Activated CD8-positive, alpha-beta memory T cell treated with anti-CD3 and anti-CD28 coated beads, Interleukin-2, amount 50 U/mL, for 48 hours (primary cell): ENCODE measurements at places on chromosomes 4 and X.

- DNase-seq, result no peak
Observed at GRCh38 chr4:152682143-152682941, 2.5 kb upstream of the TMEM154 start.

DNA sequence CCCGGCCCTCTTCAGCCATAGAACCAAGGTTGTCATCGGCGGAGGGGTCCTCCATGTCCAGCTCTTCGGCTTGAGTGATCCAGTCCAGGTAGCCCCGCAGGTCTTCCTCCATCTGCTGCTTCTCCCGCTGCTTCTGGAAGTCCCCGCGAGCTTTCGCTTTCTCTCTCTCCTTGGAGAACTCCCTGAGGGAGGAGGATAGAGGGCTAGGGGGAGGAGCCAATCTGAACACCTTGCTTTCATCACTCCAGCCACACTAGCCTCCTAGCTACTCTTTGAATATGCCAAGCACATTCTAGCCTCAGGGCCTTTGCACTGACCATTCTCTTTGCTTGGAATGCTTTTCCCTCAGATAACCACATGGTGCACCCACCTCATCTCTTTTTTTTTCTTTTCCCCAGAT is 6.2 kb downstream of the CACNA1F start:
- DNase-seq, result no peak

DNA sequence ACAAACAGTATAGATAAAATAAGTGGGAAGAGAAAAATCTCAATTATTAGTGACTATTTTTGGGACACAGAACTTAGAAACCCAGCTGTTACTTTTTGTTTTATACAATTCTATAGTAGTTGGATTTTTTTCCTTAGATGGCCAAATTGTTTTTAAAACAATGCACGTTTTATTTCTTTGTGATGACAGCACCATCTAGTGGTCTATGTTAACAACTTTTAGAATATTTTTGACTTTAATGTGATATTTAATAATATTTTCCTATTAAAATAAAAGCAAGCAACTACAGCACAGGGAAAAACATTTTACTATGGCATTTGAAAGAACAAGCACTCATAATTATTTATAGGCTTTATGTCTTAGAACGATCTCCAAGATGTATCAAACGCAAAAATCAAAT is 5.6 kb upstream of the SMIM31 start:
- no peak for DNase-seq

DNA sequence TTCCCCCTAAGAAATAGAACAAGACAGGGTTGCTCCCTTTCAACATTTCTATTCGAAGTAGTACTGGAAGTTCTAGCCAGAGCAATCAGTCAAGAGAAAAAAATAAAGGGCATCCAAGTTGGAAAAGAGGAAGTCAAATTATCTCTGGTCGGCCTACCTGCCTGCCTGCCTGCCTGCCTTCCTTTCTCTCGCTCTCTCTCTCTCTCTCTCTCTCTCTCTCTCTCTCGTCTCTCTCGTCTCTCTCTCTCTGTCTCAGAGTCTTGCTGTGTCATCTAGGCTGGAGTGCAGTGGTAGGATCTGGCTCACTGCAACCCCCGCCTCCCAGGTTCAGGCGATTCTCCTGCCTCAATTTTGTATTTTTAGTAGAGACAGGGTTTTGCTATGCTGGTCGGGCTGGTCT is 42.9 kb downstream of the CCKAR start:
- no peak for DNase-seq

DNA sequence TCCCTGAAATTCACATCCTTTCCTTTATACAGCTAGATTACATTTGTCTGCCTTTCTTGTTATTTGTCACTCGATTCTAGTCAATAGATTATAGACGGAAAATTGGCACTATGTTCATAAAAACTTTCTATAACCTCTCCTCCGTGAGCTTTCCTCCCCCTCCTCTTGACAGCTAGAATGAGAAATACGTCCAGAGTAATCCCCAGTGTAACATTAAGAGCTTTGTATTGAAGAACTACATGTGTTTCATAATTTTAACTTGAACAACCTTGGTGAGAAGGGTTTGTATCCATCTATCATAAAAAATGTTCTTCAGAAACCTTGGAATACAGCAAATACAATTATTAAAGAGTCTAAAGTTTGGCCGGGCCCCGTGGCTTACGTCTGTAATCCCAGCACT is 1707.4 kb downstream of the PCDH7 start:
- no peak for DNase-seq

- no peak for DNase-seq
Observed at GRCh38 chrX:48489892-48490291, 13.9 kb downstream of the FTSJ1 start.

GRCh38 chr4:173802662-173803022 is 272.6 kb upstream of the HAND2 start:
- no peak for DNase-seq

DNA sequence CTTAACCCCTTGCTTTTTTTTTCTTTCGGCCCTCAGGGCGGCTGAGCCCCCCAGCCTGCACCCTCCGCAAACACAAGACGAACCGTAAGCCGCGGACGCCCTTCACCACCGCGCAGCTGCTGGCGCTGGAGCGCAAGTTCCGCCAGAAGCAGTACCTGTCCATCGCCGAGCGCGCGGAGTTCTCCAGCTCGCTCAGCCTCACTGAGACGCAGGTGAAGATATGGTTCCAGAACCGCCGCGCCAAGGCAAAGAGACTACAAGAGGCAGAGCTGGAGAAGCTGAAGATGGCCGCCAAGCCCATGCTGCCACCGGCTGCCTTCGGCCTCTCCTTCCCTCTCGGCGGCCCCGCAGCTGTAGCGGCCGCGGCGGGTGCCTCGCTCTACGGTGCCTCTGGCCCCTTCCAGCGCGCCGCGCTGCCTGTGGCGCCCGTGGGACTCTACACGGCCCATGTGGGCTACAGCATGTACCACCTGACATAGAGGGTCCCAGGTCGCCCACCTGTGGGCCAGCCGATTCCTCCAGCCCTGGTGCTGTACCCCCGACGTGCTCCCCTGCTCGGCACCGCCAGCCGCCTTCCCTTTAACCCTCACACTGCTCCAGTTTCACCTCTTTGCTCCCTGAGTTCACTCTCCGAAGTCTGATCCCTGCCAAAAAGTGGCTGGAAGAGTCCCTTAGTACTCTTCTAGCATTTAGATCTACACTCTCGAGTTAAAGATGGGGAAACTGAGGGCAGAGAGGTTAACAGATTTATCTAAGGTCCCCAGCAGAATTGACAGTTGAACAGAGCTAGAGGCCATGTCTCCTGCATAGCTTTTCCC is 3.4 kb downstream of the MSX1 start:
- DNase-seq, result no peak

DNA sequence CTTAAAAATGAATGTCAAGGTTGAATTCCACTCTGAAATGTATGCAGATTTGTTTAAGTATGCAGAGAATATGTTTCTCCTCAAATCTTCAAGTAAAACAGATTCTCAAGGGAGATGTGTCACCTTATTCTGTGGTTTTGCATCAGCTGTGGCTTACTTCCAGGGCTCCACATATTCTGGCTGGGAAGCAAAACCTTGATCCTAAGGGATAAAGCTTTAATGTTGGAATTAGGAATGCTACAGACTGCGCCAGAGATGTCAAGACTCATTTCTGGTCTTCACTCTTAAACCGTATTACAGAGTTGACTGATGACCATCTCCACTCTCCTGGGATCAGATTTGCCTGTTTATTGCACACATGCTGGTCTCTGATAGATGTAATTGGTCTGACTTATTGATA is 143.9 kb upstream of the DIPK2B start:
- no peak for DNase-seq

GRCh38 chr4:165461159-165461821 is 82.5 kb downstream of the CPE start:
- no peak for DNase-seq
